CD4-positive, alpha-beta T cell treated with Interleukin-4 for 4 hours (primary cell): ENCODE measurements at places on chromosomes 7 and 10.

- DNase-seq: no peak
Measured at GRCh38 chr10:18822156-18822555, 162.9 kb downstream of the ARL5B start.

GRCh38 chr10:57849691-57850357 is 417.9 kb downstream of the IPMK start:
- DNase-seq: no peak

GRCh38 chr7:66921918-66922486 is 977 bp downstream of the TMEM248 start:
- peak; percentile 48 for DNase-seq

- DNase-seq: no peak
Measured at GRCh38 chr7:70794962-70795361, 337.0 kb upstream of the GALNT17 start.

GRCh38 chr7:28581351-28581750 is 169.0 kb downstream of the CREB5 start:
- DNase-seq: no peak

- no peak for DNase-seq
Measured at GRCh38 chr7:103894656-103895596, 94.5 kb downstream of the RELN start.

DNA sequence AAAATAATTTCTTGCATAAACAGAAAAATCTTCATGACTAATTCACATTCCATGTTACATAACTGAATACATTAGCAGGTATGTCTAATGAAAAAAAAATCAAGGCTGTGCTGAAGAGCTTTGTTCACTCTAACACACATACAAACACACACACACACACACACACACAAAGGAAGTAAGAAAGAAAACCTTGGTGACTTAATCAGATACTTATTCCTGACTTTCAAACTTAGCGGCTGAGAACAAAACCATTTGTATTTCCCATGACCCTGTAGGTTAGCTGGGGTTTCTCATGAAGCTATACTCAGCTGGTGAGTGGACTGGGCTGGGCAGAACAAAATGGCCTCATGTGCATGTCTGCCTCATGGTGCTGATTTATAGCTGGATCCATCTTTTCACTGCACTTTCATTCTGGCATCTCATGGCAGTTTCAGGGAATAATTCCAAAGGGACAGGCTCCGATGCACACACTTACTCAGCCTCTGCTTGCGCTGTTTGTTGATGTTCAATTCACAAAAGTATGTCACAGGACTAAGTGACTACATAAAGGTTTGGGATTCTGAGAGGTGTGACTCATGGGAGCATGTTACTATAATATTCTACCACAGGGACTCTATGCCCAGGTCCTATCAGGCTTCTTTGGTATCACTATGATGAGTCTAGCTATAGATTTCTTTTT is 161.2 kb downstream of the PCLO start:
- no peak for DNase-seq

GRCh38 chr7:23108995-23109394 is 3.4 kb downstream of the KLHL7 start:
- DNase-seq: no peak

DNA sequence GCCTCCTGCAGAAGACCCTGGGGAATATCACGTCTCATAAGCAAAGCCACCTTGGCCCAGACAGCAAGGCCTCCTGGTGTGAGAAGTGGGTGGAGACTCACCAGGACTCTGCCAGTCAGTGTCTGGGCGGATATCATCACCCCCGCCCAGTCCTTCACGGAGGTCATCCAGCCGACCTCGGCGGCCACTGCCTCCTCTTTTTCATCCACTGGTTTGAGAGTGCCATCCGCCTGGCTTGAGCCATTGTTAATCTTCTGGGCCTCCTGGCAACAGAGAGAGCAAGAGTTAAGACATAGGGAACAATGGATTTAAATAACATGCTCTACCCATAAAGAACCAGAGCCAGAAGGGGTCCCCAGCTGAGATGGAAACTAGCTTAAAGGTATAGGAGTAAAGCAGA is 233.8 kb downstream of the KCNMA1 start:
- DNase-seq: no peak

GRCh38 chr7:4613846-4614548 is 68.1 kb upstream of the FOXK1 start:
- no peak for DNase-seq

DNA sequence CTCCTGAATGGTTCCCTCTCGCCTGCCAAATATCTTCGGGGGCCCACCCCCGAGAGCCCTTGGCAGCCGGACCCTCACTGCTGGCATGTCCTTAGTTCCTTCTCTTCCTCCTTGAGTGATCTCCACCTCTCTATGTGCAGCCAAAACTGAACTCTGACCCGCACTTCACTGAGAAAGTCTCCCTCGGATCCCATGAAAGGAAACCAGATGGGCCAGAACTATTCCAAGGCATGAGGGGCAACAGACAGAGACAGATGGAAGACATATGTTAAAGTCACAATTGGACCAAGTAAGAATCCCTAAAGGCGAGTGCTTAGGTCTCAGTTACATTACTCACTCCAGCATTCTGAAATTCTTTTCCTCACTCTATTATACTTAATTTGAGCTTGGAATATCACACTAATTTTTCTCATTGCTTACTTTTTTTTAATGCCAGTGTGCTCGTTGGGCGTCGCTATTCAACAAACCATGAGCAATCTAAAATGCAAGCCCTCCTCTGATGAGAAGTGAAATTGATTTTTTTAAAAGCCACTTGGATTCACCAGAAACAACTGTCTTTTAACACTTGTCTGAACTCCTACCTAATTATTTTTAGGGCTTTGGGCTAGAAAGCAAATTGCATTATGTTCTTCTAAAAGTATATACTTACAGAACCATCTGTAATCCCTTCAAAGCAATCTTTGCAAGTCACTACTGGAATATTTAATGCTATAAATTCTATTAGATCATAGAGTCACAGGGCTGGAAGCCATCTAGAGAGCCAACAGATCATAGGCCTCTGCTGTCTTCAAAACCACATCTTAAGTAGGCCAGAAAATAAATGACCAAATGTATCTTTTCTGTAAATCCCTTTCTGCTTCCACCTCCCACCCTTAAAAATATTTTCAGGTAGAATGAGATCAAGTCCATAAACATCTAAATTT is 43.3 kb upstream of the EZH2 start:
- DNase-seq: no peak

DNA sequence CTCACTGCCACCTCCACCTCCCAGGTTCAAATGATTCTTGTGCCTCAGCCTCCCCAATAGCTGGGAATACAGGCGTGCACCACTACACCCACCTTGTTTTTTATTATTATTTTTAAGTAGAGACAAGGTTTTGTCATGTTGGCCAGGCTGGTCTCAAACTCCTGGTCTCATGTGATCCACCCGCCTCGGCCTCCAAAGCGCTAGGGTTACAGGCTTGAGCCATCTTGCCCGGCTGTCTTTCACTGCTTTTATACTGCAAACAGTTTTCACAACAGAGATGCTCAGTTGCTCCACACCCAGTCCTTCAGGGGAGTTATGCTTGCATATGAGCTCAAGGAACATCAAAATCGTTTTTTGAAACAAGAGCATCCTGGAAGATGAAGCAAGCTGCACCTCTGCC is 1.3 kb upstream of the PRR15 start:
- DNase-seq: no peak

GRCh38 chr7:157797361-157797760 is 460.6 kb downstream of the DNAJB6 start:
- no peak for DNase-seq

DNA sequence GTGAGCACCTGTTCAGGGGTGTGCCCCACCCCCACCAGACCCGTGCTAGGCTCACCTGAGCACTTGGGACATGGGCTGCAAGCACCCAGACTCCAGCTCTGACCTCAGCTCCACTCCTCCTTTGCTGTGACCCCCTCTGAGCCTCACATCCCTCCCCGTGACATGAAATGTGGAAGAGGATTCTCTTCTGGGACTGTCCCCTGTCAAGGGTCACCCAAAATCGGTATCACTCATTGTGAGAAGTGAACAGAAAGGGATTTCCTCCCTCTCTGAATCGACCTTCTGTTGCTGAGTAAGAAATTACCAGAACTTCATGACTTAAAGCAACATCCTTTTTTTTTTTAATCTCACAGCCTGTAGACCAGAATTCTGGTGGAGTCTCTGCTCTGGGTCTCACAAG is 6.2 kb upstream of the CHST15 start:
- no peak for DNase-seq

GRCh38 chr7:86768967-86769760 is 125.5 kb downstream of the GRM3 start:
- DNase-seq: no peak

- DNase-seq: no peak
Measured at GRCh38 chr10:94002156-94002555, 8.4 kb downstream of the PLCE1 start.

DNA sequence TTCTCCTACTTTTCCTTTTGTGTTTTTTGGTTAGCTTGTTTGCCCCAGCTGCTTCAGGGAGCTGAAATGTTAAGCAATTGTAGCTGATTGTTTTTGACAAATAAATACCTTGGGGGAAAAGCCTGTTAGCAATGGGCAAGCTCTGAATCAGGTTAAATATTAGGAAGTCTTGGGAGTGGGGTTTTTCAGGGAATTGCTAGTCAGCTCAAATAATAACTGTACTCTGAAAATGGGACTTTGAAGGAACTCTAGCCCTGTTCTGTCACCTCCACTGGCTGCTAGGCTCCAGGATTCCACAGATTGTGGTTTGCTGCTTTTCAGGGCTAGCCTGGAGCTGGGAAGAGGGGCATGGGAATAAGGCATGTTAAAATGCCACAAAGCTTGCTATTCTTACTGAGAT is 39.5 kb downstream of the ADK start:
- no peak for DNase-seq

GRCh38 chr7:83119026-83119382 is 43.7 kb downstream of the PCLO start:
- no peak for DNase-seq

- no peak for DNase-seq
Measured at GRCh38 chr10:132809232-132810140, 23.5 kb upstream of the NKX6-2 start.

DNA sequence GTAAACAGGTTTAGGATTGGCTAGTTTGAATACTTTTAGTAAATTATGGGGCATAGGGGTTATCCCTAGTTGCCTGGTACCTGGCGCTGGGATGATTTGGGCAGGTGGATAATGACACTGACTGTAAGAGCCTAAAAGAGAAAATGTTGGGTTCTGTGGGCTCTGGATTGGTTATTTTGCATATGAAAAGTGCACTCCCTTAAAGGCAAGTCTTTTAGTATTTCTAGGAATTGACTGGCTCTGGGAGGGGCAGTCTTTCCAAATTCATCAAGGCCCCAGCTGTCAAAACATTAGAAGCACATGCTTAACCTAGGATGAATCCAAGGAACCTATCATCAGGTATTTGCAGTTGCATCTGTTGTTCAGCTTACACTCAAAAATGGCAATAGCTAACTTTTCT is 454.6 kb upstream of the SORCS1 start:
- no peak for DNase-seq

DNA sequence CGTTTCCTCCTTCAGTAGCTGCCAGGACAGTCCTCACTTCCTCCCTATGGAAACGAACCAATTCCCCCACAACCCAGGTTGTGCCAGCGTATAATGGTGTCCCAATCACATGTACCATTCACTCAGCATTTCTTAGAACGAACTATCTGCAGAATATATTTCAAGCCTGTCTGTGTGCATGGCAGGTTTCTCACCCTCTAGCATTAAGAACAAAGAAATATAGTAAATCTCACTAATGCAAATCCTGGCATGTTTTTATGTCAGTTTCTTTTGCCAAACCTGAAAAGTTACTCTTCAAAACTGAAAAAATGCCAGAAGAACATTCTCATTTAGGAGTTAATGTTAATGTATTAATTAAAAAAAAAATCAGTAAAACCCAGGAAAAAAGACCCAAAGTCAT is 405.9 kb upstream of the KLF6 start:
- DNase-seq: no peak

- DNase-seq: no peak
Measured at GRCh38 chr7:141359740-141360415, 191.3 kb upstream of the AGK start.

DNA sequence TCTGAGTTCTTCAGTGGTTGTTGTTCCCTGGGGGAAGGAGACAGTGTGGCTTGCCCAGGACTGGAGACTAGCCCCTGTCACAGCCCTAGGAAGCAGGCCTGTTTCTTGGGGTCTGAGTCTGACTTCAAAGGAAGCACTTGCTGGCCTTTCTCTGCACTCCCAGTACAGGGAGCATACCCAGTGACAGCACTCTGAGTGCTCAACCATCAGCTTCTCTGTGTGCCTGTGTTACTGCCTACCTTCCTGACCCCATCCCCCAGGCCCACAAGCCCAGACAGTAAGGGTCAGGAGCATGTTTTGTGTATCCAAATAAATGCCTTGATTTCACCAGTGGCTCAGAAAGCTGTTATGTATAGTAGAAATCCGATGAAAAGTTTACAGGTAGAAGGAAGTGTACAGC is 48.9 kb downstream of the OGDH start:
- DNase-seq: no peak
